ENCODE measurements at places on chromosomes 4 and X.
A peak's percentile ranks its signal among the peaks of the same experiment; 100 is the strongest.

DNA sequence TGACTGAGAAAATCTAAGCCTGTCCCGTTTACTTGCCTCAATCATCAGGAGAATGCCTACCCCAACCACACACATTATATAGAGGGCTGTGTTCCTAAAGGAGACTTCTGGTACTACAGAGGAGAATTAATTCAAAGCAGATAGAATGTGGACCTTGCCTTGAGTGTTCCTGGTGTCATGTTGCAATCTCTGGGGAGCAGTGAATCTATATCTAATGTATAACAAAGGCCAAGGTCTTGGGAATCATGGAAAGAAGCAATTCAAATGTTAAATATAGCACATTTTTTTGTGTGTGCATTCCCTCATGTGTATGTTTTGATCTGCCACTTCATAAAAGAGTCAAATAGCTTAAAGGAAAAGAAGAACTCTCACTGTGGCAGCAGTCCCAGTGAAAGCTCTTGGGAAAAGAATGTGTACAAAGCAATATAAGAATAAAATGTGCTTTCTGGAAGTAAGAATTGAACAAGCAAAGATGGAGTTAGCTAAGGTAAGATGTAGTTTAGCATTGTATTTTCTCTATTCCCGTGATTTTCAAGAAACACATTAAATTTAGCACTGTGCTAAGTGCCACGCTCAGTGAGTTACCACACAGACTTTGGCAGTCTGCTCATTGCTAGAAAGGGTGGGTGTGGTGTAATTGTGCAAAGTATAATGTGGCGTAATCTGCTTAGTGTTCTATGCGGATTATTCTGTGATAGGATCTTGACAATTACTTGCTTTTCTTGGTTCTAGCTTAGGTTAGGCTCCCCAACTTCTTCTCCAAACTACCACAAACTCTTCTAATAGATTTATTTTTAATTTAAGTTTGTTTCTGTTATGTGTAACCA, 13.7 kb downstream of the ADH6 start:
- no peak for DNase-seq

GRCh38 chrX:53445977-53446376, 11.8 kb upstream of the HSD17B10 start:
- peak; percentile 56 for DNase-seq

- DNase-seq: no peak
Measured at GRCh38 chrX:112857478-112857878, 16.8 kb upstream of the AMOT start.

GRCh38 chrX:130885996-130886395, 17.0 kb downstream of the ENOX2 start:
- DNase-seq: no peak

GRCh38 chr4:71498002-71498401, 159.2 kb downstream of the SLC4A4 start:
- DNase-seq: no peak

DNA sequence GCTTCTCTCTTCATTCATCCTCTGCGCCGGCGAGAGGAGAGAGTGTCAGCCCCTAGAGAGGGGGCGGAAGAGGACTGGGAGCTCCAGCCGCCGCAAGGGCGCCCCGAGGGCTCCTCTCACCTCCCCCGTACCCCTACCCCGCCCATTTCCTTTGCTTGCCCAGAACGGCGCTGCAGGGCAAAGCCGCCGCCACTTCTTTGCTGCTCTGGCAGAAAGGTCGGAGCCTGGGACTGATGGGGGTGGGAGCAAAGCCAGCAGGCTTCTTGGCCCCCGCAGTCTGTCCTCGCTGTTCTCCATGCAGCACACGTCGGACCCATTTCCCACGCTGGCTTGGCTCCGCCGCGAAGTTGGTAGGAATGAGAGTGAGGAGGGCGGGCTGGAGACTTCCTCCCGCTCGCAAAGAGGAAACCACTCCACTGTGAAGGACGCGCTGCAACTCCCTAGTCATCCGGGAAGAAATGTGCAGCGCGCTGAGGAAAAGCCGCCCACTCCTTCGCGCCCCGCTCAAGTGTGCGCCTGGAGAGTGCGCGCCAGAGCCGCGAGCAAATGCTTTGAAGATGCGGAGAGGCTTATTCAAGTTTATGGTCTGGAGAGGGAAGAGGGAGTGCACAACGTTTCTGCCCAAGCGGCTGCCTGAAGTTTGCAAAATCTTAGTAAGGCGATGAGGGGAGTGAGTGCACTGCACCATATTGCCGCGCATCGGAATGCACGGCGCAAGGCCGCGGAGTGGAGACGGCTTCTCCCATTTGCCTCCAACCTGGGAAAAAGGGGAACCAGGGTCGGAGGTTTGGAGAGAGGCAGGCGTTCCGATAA, 2.8 kb upstream of the PCDH7 start:
- peak; percentile 49 for DNase-seq

GRCh38 chr4:53009824-53010223, 147.7 kb downstream of the RASL11B start:
- no peak for DNase-seq

GRCh38 chr4:129179276-129179675, 83.3 kb downstream of the C4orf33 start:
- no peak for DNase-seq

GRCh38 chr4:62487016-62487415, 1286.9 kb downstream of the ADGRL3 start:
- no peak for DNase-seq

All from GM13977 (cell line).